ENCODE measurements at places on chromosomes 2 and 18. TPM values are rescaled to one million over a fixed set of nuclear protein-coding genes. Genes with fewer than 3 reads are reported as not detected.

The RASGRP3 gene
- total RNA-seq: 6.3 TPM

GRCh38 chr2:152165780-152166179, 9.8 kb downstream of the STAM2 start:
- no peak for DNase-seq

The C2orf66 gene
- not detected for total RNA-seq

GRCh38 chr2:214628091-214628490, 181.4 kb downstream of the BARD1 start:
- DNase-seq: no peak

The SLC39A10 gene
- 25.9 TPM for total RNA-seq

- DNase-seq: no peak
These were observed 319.8 kb upstream of the HNRNPA3 start for GRCh38 chr2:176892676-176893226.

DNA sequence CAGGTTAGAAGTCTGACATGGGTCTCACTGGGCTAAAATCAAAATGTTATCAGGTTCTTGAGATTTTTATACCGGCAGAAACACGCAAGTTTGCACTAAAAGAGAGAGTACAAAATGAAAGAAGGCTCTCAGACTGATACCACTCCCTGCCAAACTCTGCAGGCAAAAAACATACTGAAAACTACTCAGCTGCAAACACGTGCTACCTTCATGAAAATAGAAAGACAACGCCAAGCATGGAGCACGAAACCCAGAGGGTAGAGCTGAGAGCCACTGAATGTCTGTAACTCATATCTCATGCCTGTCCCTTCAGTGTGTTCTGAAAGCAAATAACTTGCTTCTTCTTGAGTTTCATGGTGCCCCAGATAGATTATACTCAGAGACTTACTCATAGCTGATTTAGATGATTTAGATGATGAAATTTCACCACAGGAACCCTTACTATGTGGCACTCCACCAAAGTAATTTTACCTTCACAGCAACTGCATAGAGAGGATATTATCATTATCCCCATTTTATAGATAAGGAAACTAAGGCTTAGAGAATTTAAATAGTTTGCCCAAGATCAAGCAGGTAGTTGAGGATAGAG, 313.0 kb upstream of the SLC39A10 start:
- DNase-seq: no peak

DNA sequence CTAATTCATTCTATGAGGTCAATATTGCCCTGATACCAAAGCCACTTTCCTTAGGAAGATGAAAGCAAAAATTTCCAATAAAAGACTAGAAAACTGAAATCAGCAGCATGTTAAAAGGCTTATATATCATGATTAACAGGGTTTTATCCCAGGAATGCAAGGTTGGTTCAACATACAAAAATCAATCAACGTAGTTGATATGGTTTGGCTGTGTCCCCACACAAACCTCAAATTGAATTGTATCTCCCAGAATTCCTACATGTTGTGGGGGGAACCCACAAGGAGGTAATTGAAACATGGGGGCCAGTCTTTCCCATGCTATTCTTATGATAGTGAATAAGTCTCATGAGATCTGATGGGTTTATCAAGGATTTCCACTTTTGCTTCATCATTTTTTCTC, 11.7 kb upstream of the ABCB11 start:
- no peak for DNase-seq

DNA sequence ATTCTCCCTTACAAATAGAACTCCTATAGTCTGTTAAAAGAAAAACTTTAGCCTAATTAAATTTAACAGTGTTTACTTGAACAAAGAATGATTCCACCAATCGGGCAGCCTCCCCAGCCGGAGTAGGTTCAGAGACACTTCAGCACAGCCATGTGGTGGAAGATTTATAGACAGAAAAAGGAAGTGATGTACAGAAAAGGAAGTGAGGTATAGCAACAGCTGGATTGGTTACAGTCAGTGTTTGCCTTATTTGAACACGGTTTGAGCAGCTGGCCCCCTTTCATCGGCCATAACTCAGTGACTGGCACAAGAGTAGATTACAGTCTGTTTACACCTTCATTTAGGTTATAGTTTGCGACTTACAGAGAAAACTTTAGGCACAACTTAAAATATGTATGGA, 2.1 kb upstream of the SKA1 start:
- no peak for DNase-seq

GRCh38 chr18:63834471-63835113, 52.9 kb upstream of the SERPINB2 start:
- no peak for DNase-seq

DNA sequence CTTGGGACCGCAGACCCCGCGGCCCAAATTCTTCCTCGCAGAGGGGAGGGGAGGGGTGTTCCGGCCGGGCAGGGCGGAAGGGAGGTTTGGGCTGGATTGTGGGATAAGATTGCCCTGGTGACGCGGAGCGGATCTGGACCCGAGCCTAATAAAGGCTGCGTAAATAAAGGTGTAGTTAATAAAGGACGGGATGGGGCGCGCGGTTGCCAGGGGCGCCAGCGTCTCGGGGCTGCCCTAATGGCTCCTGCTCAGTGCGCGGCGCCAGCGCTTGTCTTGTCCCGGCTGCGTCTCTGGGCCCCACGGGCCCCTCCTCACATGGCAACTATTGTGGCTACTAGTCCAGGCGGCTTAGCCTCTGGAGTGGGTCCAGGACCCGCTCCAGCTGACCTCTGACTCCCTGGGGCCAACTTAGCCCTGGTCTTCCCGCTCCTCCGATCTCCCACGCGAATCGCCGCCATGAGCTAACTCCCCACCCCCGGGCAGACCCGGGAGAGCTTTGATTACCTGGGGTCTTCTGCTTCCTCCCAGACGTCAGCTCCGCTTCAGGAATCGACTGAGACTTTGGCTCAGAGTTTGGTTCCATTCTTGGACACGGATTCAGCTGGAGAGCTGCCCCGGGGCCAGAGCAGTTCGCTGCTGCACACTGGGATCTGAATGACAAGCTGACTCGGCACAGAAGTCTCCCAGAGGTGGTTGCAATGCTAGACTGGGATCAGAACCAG, 36.5 kb downstream of the SLC25A52 start:
- DNase-seq: peak; percentile 56

The HOXD1 gene
- 0.51 TPM for total RNA-seq

The SGPP2 gene
- 1.4 TPM for total RNA-seq

The GNAL gene
- 2.8 TPM for total RNA-seq

The VWA3B gene
- total RNA-seq: 8.1 TPM

- DNase-seq: no peak
These were observed 1.4 kb upstream of the ZFP36L2 start for GRCh38 chr2:43227830-43228281.

DNA sequence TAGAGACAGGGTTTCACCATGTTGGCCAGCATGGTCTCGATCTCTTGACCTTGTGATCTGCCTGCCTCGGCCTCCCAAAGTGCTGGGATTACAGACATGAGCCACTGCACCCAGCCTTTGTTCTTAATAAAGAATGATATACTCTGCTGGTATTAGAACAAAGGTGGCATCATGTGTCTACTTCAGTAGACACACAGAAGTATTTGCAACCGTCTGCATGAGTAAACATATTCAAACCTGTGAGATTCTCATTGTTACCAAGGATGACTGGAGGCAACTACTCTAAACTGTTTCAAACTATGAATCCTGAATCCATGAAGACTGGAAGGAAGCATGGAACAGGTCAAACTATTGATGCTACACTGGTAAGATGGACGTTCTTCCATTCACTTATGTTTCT, 32.1 kb downstream of the MBD2 start:
- DNase-seq: no peak

GRCh38 chr2:50221106-50221505, 810.8 kb downstream of the NRXN1 start:
- no peak for DNase-seq

DNA sequence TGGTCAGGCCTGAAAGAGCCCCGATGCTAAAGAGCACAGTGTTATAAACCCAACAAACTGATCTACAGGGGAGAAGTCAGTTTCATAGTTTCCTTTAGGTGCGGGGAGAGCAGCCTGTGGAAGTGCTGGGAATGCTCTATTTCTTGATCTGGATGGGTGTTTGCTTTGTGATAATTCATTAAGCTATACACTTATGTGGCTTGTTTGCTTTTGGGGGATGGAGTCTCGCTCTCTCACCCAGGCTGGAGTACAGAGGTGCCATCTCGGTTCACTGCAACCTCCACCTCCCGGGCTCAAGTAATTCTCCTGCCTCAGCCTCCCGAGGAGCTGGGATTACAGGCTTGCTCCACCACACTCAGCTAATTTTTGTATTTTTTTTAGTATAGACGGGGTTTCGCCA, 30.1 kb upstream of the CEP68 start:
- DNase-seq: no peak

DNA sequence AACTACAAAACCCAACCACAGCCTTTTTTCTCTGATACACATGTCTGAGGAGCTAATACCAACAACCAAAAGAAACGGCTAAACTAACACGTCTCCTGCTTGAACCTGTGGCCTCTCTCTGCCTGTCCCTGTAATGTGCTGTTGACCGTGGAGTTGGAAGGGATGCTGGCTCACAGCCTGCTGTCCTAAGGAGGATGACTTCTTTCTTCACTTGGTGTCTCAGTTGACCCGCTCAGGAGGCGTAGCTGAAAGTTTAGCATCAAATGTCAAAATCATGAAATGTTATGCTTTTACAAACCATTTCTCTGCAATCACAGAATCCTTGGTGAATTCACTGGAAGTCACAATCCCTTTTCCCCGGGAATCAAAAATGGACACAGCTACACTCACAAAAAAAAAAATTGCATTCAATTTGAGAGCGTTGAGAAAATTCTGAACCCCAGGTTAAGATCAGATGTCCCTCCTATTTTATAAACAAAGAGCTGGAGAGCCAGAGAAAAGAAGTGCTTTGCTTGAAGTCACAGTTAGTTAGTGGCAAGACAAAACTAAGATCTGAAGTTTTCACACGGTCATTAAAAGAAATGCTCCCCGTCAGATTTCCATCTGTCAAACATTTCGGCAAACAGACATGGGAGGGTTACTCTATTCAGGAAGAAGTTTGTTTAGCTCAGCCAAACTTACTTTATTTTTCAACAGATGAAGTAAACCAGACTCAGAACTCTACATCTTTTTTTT, 74.3 kb downstream of the IRS1 start:
- DNase-seq: no peak

The RUFY4 gene
- not detected for total RNA-seq

The PPIL3 gene
- 50.9 TPM for total RNA-seq

- DNase-seq: no peak
These were observed 88.7 kb downstream of the ACVR1 start for GRCh38 chr2:157787364-157787938.

GRCh38 chr2:48940606-48941005, 185.1 kb upstream of the LHCGR start:
- DNase-seq: no peak

- no peak for DNase-seq
These were observed 406.1 kb upstream of the DCC start for GRCh38 chr18:51933903-51934302.

DNA sequence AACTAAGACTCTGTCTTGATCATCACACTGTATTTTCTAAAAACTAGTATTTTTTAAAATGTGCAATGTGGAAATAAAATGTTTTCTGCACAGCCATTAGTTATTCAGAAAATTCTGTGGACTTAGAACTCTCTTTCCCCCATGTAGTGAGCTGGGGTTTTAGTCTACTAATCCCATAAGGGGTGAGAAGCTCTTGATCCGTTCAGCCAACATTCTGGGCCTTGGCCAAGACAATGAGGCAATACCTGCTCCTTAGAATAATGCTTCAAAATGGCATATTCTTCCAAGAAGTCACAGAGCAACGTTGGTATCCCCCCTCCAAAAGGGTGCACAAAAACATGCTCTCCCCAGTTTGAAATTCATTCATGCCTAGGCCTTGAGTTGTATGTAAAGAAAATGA, 4.0 kb downstream of the REEP1 start:
- no peak for DNase-seq

DNA sequence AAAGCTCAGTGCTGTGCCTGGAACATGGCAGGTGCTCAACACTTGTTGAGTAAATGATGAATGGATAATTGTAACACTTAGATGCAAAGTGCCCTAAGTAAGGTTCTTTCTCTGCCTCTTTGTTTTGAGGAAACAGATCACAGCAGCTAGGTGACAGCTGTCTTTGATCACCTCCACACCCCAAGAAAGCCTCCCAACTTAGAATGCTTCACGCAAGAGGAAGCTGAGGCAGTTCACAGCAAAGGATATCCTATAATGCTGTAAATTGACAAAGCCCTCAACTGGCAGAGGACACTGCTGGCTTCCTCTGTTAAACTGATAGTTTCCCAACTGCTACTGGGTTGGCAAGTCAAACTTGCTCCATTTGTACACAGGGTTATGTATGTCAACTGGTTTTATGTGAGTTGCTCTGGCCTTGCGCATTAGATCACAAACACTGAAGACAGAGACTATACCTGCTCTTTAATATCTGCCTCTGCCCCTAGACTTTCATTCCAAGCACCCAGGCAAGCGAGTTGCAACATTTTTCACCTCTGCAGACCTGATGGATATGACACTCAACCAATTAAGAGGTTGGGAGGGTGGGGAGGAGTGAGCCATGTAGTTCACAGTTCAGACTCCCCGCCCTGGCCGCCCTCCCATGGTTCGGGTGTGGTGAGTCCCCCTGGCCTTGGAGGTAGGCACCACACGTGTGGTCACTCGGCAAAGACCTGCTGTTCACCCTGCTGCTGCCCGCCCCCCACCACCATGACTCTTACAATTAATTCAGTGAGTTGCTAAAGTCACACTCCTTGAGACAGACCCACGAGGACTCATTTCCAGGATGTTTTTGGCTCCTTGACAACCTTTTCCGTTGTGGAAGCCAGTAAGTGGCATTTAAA, 4.8 kb upstream of the MALL start:
- no peak for DNase-seq

- no peak for DNase-seq
These were observed 29.0 kb downstream of the PSME4 start for GRCh38 chr2:53941749-53942148.

GRCh38 chr2:99833586-99834201, 308.7 kb downstream of the AFF3 start:
- DNase-seq: no peak

The SERPINB7 gene
- total RNA-seq: not detected

The REEP1 gene
- total RNA-seq: 35.7 TPM

GRCh38 chr2:195674491-195675221, 17.6 kb downstream of the SLC39A10 start:
- no peak for DNase-seq

GRCh38 chr2:207746131-207746530, 23.6 kb downstream of the FZD5 start:
- peak; percentile 56 for DNase-seq

GRCh38 chr2:120765678-120766469, 30.2 kb downstream of the GLI2 start:
- peak; percentile 98 for DNase-seq

The ZNF236 gene
- 20.1 TPM for total RNA-seq

DNA sequence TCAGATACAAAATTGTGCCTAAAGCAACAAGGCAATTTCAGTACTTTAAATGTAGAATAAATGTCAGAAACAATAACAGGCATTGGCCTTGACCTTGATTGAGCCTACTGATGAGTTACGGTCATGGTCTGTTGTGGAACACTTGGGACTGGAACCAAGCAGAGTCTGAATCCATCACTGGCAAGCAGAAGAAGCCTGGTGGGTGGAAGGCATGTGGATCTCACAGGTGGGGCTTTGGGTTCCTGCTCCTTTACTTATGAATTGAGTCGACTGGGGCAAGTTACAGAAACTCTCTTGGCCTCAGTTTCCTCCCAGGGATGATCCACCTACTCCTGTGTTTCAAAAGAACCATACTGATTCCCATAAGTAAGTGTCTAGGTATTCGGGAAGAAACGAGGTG, 102.3 kb downstream of the KCNF1 start:
- DNase-seq: no peak

Measured in ovary (tissue), 10 donors.